ENCODE measurements at places on chromosomes 11 and 22.
A peak's percentile ranks its signal among the peaks of the same experiment; 100 is the strongest.

DNA sequence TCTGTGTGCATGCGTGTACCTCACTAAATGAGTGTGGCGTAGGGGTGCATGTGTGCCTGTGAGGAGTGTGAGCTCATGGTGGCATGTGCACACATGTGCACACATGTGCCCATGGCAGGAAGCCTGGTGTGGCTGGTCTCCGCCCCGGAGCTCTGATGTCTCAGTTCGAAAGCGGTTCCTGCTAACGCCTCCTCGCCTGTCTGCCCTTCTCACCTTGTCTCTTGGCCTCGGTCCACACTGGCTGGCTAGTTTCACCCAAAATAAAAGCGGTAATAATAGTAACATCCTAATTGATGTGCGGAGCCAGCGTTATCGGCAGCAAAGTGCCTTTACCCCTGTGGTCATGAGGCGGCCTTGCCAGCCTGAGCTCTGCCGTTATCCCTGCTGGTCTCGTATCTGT, 1190.4 kb downstream of the BRD1 start:
- no peak for DNase-seq

DNA sequence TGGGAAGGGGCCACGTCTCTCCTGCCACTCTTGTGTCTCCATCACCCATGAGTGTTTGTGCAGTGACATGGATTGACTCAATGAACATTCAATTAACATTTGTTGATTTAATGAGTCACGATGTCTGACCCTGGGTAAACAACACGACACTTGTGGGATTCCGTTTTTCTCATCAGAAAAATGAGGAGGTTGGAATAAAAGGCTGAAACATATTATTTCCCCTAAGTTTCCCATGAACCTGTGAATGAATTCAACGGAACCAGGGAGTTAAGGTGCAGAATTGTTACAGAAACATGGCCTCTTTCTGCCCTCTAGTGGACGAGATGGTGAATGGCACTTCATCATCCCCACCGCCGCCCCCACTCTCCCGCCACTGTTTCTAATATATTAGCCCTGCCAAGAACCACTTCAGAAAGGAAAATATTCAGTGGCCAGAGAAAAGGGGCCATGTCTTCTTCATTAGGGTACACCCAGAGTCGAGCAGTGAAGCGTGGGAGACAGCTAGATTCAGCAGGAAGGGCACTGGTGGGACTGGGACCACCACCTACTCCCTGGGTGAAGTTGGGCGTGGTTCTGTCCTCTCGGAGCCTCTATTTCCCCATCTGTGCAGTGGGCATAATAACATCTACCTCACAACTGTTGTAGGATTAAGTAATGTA, 46.3 kb upstream of the SYT13 start:
- DNase-seq: peak; percentile 63

DNA sequence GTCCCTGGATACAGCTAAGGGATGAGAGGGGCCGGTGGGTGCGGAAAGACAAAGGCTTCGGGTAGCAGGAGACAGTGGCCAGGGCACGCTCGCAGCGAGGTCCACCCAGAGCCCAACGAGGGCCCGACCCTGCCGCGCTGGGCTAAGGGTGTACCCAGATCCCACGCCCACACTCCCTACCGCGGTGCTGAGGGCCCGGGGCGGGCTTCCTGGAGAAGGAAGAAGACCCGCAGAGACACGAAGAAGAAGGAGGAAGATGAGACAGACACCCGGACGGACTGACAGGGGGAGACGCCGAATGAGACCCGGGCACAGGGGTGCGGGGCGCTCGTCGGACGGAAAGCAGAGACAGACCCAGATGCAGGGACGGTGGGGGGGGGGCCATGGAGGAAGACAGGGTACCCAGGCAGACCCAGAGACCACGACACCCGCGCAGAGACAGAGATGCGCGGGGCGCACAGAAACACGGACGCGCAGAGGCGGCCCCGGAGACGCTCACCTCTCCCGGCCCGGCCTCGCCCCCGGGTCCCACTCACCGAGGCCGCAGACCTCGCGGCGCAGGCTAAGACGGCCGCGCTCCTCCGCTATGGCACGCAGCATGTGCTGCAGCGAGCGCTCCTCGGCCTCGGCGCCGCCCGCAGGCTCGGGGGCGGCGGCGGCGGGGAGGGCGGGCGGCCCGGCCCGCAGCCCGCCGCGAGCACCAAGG, 437 bp downstream of the KIAA0930 start:
- DNase-seq: no peak

GRCh38 chr22:49976439-49977175, 16.0 kb downstream of the PIM3 start:
- DNase-seq: no peak
